A172 (cell line): ENCODE measurements at places on chromosomes 3 and 15. TPM values are rescaled to one million over a fixed set of nuclear protein-coding genes. Genes with fewer than 3 reads are reported as not detected.
A peak's percentile ranks its signal among the peaks of the same experiment; 100 is the strongest.

Gene SI
- total RNA-seq, result not detected in 2 replicates

DNA sequence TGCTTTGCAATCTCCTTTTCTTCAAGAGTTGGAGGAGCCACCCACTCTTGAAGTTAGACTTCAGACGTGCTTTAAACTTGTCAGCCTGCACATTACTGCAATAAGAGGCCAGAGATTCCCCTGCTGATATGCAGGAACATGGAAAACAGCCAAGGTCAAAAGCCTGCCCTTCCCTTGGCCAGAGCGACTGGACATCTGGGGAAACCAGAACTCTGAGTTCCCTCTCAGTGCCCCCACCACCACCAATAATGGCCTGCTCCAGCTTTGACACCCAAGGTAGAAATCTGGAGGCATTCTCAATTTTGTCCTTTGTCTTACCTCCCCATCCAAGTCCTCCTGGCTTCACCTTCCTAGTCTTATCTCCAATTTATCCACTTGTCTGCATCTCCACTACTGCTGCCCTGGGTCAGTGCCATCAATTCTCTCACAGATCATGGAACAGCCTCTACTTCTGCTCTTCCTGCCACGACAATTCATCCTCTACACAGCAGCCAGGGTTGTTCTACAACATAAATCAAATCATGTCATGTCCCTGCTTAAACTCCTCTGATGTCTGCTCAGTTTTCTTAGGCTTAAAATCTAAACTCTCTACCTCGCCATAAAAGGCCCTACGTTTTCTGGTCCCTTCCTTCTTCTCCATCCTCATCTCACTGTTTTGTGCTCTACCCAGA, 191.6 kb upstream of the WNT5A start:
- no peak for DNase-seq

Gene MESP2
- not detected in 2 replicates for total RNA-seq

DNA sequence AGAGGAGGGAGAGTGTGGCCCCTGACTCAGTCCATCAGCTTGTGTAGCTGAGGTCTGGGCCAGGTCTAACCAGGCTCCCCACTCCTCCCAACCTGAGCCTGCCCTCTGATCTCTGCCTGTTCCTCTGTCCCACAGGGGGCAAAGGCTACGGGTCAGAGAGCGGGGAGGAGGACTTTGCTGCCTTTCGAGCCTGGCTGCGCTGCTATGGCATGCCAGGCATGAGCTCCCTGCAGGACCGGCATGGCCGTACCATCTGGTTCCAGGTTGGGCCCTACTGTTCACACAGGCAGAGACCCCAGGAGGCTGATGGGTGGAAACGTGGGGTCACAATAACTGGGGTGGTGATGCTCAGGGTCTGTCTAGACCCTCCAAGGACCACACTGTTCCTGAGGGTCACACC, 6.8 kb downstream of the NEIL1 start:
- no peak for DNase-seq

DNA sequence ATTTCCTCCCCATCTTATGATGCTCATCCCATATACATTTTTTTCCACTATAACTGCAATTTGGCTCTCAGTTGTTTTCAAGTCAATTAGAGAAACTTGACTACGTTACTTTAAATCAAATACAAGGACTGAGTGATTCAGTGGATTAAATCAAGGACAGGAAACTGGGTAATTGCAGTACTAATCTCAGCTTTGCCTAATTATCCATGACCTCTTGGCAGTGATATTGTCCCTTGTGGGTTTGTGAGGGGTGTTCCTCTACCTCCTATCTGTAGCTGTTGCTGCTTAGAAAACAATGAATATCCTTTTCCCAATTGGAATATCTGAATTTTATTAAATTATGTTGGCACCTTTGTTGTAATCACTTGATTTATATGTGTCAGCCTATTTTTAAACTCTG, 79.4 kb downstream of the ZPLD1 start:
- no peak for DNase-seq

- no peak for DNase-seq
These were observed 44.9 kb downstream of the LPP start for GRCh38 chr3:188198760-188199327.

Gene CHRD
- 0.33 and 5.6 TPM in 2 replicates for total RNA-seq

Gene SRGAP3
- 0.77 and 5.9 TPM in 2 replicates for total RNA-seq

Gene ATP10A
- not detected in 2 replicates for total RNA-seq

- no peak for DNase-seq
These were observed 176.6 kb downstream of the OSBPL10 start for GRCh38 chr3:31804251-31805051.

Gene GPR27
- total RNA-seq, result not detected in 2 replicates

GRCh38 chr15:75397494-75397893, 29.1 kb upstream of the MAN2C1 start:
- DNase-seq, result no peak

- peak; percentile 18 for DNase-seq
These were observed 143.1 kb downstream of the DIPK2A start for GRCh38 chr3:144114767-144115166.

- DNase-seq, result no peak
These were observed 2.6 kb downstream of the SMAD3 start for GRCh38 chr15:67067930-67068551.

GRCh38 chr3:31253782-31254181, 278.9 kb upstream of the STT3B start:
- DNase-seq, result no peak

GRCh38 chr15:81484086-81484955, 110.3 kb upstream of the TMC3 start:
- no peak for DNase-seq
